AG20443 (cell line): ENCODE measurements at places on chromosomes 13 and 19.

DNA sequence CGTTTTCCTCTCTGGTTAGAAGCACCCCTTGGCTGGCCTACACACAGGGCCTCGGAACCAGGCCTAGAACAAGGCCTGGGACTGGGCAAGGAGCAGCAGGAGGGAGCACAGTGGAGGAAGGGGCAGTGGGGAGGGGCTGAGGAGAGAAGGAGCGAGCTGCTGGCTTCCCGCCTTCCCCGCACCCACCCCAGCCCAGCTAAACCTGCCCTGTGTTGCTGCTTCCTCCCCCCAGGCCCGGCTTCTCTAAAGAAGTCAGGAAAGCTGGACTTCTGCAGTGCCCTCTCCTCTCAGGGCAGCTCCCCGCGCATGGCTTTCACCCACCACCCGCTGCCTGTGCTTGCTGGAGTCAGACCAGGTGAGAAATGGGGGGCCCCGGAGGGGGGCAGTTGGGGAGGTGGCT, 24.3 kb downstream of the LYL1 start:
- no peak for DNase-seq

GRCh38 chr13:109744512-109745051, 41.8 kb downstream of the IRS2 start:
- no peak for DNase-seq

GRCh38 chr19:31560086-31561060, 211.1 kb upstream of the TSHZ3 start:
- no peak for DNase-seq

GRCh38 chr19:30446850-30447552, 74.8 kb downstream of the ZNF536 start:
- peak; percentile 74 for DNase-seq

DNA sequence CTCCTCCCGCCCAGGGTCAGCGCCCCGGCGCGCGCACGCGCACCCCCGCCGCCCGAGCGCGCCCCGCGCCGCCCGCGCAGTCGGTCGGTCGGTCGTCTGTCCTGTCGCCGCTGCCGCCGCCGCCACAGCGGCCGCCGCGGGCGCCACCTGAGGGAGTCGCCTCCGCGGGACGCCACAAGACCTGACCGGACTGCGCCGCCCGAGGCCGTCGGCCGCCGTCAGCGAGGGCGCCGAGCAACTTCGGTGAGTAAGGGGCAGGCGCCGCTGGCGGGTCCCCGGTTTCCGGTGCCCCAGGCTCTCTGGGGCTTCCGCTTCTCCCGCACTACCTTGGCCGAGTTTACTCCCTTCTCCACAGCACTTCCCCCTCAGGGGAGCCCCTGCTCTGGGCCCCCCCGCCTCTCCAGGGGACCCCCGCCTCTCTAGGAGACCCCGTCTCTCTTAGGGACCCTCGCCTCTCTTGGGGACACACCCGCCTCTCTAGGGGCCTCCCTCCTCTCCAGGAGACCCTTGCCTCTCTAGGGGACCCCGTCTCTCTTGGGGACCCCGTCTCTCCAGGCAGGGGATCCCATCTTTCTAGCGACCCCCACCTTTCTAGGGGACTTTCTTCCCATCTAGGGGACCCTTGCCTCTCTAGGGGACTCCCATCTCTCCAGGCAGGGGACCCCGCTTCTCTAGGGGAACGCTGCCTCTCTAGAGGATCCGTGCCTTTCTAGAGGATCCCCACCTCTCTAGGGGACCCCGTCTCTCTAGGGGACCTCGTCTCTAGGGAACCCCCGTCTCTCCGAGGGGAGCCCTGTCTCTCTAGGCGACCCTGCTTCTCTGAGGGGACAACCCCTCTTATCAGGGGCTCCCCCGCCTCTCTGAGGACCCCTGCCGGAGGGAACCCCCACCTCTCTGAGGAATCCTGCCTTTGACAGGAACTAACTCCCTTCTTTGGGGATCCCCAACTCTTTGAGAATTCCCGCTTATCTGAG, 19.3 kb upstream of the GATAD2A start:
- DNase-seq: no peak

DNA sequence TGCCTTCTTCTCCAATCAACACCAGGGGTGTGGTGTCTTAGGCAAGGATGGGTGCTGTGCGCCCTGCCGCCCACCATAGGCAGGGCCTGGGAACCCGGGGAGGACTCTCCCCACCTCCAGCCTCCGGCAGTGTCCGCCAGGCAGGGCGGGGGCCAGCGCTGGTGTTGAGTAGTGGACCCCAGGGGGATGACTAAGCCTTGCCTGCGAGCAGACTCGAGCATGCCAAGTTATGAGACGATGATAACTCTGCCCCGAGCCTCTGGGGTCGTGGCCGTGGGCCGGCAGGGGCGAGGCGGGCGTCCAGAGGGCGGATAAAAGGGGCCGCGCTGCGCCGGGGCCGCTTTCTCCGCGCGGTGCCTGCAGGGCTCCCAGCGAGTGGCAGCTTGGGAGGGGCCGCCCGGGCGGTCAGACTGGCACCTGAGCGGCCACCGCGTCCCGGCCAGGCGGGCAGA, at the start of gene MEDAG:
Gene MEDAG, plus strand, starts transcription at position 340 of the 452 bp plus-strand sequence. CDS start 245 bp downstream, outside the sequence.
- peak; percentile 85 for DNase-seq

DNA sequence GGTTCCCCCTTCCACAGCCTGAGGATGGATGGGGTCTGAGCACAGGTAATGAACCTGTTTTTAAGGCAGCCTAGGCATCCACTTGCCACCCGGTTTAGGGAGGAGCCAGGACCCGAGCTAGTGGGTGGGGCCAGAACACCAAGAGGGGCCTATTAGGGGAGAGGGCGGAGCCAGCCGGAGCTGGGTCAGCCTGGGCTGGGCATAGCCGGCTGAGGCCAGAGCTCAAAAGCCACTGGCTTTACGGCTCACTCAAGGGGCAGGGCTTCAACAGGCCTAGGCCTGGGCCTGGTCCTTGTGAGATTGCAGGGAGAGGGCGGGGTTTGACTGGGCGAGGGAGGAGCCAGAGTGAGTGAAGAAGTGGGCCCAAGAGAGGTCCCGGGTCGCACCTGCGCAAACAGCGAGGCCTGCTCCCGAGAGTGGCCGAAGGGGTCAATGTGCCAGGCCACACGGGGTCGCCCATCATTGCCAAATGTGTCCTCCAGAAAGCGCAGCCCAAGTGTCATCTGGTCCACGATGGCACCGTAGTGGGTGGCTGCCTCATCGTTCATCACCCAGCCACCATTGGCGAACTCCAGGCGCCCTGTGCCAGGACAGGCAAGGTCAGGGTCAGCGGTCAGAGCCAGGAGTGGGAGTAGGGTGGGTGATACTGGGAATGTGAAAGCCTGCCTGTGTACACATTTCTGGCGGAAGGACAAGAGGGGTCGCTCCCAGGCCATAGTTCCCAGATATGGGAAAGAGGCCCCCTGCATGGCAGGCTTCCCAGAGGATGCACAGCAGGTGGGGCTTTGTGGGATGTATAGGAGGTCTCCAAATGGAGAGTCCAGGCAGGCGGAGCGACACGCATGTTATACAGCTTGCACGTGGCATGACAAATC, 1.9 kb downstream of the MAN2B1 start:
- DNase-seq: peak; percentile 46

GRCh38 chr19:5804516-5805461, at the start of gene NRTN:
Gene NRTN (plus strand): TSS chr19:5805067. CDS start chr19:5824166, 19,099 bp downstream.
- peak; percentile 56 for DNase-seq

DNA sequence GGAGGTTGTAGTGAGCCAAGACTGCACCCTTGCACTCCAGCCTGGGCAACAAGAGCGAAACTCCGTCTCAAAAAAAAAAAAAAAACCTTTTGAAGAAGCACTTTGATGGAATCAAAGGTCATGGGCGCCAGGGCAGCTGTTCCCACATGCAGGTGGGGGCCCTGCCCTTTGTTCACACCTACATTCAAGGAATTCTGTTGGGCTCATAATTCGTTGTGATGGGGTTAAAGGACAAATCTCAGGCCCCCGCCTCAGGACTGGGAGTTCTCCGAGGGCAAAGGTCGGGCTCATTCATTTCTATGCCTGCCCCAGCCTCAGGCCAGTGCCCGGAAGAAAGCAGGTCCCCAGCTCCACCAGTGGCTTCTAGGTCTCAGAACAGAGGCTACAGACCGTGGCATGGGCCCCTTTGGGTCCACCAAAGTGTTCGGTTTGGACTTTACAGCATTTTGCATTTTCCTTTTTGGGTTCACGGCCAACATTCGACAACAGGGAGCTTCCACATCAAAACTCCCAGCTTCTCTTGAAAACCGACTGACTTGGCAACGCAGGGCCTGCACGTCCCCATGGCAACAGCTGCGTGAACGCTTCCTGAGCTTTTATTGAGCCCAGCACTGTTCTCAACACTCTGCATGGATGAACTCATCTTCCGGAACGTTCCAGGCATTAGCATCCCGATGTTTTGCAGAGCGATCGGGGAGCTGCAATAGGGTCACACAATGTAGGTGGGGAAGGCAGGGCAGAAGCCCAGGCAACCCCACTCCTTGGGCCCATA, 10.1 kb upstream of the GTF2F1 start:
- peak; percentile 69 for DNase-seq

- no peak for DNase-seq
Observed at GRCh38 chr19:50449236-50449899, 16.7 kb downstream of the MYBPC2 start.

DNA sequence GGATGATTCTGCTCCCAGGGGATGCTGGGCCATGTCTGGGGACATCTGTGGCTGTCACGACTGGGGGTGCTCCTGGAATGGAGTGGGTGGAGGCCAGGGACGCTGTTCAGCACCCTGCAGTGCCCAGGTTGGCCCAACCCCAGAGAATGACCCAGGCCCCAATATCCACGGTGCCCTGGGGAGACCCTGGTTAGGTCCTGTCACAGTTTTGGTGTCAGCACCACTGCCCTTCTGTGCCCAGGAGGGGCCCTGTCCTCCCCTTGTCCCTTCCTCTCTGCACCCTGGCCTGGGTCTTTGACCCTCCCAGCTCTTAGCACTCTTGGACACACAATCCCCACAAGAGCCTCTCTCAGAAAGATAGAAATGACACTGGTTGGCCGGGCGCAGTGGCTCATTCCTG, 85.3 kb downstream of the GADD45B start:
- DNase-seq: no peak

- DNase-seq: no peak
Observed at GRCh38 chr13:64332048-64332447, 2898.1 kb downstream of the PCDH9 start.

DNA sequence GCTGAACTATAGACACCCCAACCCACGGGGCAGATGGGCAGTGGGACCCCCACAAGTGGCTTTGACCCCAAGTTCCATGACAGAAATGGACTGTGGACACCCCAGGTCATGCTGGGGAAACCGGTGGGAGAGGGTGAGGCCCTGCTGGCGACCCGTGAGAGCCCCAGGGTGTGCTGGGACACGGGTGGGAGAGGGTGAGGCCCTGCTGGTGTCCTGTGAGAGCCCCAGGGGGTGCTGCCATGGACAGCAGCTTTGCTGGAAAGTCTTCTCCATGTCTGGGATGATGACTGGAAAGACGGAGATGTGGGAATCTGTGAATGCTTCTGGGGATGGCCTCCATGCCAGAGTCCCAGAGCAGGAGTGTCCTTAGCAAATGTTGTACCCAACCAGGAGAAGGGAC, 148.4 kb downstream of the URI1 start:
- DNase-seq: no peak

DNA sequence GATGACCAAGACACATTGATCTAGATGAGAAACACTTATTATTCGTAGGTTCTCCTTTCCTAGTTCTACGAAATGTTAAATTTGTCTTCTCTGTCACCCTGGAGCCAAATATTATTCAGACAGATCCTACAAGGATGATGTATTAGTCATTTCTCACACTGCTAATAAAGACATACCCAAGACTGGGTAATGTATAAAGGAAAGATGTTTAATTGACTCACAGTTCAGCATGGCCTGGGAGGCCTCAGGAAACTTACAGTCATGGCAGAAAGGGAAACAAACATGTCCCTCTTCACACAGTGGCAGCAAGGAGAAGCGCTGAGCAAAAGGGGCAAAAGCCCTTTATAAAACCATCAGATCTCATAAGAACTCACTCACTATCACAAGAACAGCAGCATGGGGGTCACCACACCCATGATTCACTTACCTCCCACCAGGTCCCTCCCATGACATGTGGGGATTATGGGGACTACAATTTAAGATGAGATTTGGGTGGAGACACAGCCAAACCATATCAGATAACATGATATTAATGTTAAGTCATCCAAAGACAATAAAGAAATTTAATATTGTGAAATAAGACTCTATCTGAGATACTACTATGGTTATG, 1248.8 kb upstream of the SLC10A2 start:
- DNase-seq: no peak

GRCh38 chr13:98217597-98217996, 40.5 kb upstream of the RNF113B start:
- DNase-seq: no peak

DNA sequence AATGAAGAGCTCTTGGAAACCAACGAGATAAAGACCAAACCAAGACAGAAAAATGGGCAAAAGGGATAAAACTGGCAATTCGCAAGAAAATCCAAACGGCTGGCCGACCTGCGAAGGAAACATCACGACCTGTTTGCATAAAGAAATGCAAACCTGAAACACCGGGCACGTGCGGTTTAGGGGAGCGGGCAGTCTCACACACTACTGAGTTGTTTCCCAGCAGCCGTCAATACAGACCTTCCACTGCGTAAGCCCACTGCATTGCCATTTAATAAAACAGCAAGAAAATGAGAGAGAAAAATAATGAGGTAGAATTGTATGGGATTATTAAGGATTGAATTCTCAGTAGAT, 642 bp upstream of the PEG3 start:
- no peak for DNase-seq

- DNase-seq: no peak
Observed at GRCh38 chr13:112718318-112718717, 28.5 kb downstream of the ATP11A start.

DNA sequence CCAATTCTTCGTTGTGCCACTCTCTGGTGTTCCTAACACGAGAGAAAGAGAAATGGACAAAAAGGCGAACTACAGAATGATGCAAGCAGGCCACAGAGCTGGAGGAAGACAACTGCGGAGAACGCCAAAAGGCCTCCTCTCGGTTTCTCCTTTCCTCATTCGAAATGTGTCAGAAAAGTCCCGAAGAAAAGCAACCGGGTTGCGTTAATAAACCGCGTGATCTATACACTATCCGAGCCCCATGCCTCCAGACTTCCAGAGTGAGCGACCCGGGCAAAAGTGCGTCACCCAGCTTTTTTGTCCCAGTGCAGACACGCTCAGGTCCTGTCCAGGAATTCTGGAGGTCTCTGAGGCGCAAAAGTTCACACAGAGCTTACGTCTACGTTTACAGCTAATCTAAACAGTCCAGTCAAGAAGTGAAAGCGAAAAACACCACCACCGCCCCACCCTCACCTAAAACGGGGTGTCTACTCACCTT, 413 bp downstream of the N4BP2L2 start:
- peak; percentile 56 for DNase-seq

GRCh38 chr13:23605831-23606230, 35.6 kb downstream of the TNFRSF19 start:
- no peak for DNase-seq
